Stimulated activated CD8-positive, alpha-beta memory T cell treated with anti-CD3 and anti-CD28 coated beads, Interleukin-15, amount 100 ng/mL, for 4 hours (primary cell): ENCODE measurements at places on chromosomes 4 and X.

DNA sequence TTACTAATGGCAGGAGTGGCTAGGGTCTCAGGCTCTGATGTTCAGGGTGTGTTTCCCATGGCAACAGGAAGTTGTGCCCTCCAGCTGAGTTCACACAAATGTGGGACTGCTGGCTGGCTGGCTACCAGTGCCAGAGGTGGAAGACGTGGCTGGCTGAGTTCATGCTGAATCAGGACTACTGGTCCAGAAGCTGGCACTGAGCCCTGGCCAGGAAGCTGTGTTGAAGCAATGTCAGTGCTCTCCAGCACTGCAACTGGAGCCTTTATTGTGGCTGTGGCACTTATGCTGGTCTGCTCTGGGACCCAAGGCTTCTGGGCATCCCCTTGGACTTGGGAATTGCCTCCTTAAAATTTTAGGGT is 42.0 kb upstream of the ZXDA start:
- no peak for DNase-seq

DNA sequence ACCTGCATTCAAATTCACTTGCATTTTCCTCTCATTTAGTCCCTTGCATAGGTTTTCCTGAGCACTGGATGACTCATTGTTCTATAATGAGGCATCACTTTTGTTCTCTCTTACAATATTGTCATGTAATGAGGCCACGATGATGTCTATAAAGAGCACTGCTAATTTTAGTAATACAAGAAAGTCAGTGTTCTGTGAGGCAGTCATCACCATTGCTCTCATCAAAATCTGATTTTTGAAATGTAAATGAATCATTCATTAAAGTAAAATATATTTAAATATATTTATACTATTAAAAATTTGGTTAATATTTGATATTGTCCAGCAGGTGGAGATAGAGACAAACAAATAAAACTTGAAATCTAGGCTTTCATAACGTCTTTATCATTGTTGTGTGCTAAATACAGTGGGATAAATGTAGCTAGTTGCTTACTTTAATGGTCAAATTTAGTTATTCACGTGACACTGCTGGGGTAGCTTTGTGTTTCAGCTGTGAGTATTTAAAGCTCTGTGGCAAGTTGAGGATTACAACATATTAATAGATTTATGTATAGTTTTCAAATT is 15.4 kb downstream of the HMGB2 start:
- no peak for DNase-seq

GRCh38 chr4:165872461-165873297 is at the start of gene TLL1:
Gene TLL1, plus strand, starts transcription at chr4:165873237. Its CDS starts 668 bp downstream, at chr4:165873905.
- DNase-seq, result no peak

- no peak for DNase-seq
Observed at GRCh38 chrX:87744391-87744790, 226.8 kb downstream of the KLHL4 start.

DNA sequence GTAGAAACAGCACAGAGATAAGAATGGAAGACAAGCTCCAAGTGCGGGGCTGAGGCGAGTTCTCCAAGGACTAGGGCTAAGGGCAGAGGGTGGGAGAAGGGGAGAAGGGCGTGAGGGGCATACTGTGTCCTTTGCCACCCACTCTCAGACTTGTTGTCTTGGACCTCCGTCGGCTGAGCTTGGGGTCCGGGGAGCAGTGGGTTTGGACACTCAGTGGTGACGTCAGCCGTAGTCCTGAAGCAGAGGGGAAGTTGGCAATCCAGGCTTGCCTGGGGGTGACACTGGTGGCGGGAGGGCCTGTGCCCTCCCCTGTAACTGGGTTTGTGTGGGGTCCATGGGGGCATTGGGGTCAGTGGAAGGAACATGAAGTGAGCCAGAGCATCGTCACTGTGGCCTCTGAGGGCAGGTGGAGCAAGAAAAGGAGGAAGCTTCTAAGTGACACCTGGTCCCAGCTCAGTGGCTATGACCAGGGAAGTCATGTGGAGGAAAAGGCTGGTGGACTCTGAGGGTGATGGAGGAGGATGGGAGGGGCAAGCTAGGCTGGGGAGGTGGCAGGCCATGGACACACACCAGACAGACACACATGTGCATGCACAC is 17.6 kb downstream of the CD99 start:
- DNase-seq, result no peak

GRCh38 chr4:101274888-101275752 is 72.2 kb downstream of the PPP3CA start:
- DNase-seq, result no peak
